ENCODE measurements at places on chromosomes 5 and 9.
A peak's percentile ranks its signal among the peaks of the same experiment; 100 is the strongest.

DNA sequence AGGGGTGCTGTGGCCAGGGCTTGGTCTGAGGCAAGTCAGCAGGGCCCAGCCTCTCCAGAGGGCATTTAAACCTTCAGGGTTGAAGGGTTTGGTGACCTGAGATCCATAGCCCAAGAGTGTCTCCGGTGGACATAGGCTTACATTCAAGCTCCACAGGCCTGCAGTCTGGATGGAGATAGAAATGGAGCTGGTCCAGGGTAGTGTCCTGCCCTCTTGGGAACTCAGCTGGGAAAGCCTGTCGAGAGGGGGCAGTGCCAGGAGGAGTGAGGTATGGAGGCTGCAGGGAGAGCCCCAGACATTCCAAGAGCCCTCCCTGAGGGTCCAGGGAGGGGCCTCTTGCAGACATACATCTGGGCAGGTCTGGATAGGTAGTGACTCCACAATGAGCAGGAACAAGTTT lies 177.0 kb upstream of the MVB12B start:
- DNase-seq = peak; percentile 38

DNA sequence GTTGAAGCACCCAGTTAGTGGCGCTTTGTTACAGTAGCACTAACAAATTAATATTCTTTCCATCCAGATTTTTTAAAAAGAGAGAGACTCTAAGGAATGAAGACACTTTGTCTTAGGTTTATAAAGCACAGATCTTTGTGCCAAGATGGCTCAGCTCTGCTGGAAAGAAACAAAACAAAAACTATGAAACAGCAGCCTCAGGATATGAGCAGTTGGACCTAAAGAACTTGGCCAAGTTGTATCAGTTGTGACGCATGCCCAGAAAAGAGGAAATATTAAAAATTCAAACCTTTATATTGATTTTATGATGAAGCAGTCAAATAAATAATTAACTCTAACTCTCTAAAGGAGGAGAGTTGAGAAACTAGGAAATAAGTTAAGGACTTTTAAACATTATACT lies 427.2 kb downstream of the SPOCK1 start:
- DNase-seq = no peak

DNA sequence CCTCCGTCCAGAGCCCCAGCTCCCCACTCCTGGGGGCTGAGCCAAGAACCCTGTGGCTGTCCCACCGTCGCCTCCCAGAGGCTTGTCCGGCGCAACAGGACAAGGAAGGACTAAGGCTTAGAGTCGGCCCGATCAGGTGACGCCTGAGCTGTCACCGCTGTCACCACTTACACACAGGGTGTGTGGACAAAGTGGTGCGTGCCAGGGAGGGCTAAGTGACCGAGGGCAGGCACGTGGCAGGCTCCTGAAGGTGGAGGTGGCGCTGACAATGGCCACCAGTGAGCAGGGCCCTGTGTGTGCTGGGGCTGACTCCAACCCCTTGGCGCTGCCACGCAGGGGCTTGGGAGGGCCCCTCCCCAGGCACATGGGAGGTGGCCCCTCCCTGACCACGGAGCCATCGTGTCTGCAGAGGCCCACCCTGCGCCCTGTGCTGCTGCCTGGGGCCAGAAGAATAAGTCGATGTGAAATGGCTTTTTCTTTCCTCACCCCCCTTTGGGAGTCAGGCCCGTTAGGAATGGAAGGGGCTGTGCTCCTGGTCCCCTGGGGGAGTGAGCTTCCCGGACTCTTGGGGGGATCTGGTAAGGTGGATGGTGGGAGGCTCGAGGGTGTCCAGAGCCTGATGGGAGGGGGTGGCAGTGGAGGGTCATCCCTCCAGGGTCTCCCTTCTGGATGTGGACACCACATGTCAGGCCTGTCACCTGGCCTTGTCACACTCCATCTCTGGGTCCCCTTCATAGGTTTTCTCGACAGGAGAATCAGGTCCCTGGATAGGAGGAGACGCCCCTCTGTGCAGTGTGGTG lies 2.6 kb upstream of the GPSM1 start:
- peak; percentile 84 for DNase-seq

- DNase-seq = no peak
These were observed 388.0 kb downstream of the CDH12 start for GRCh38 chr5:22465177-22465576.

DNA sequence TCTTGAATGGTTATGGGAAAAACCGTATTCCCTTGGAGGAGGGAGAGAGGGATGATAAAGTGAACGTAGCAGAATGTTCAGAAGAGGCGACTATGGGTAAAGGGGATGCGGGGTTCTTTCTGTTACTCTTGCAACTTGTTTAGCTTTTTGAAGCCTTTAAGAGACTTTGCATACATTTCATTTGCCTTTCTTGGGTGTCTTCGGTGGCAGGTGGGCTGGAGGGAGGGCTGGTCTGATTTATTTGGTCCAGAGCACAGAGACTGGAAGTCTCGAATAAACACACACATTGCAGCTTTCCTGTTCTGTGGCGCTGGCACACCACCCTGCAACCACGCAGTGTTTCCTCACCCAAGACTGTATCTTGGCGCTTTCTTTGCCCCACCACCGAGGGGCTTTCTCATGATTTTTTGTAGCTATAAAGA lies 23.2 kb downstream of the TTF1 start:
- no peak for DNase-seq

GRCh38 chr9:125513668-125514413 lies 193.2 kb downstream of the MAPKAP1 start:
- DNase-seq = no peak

DNA sequence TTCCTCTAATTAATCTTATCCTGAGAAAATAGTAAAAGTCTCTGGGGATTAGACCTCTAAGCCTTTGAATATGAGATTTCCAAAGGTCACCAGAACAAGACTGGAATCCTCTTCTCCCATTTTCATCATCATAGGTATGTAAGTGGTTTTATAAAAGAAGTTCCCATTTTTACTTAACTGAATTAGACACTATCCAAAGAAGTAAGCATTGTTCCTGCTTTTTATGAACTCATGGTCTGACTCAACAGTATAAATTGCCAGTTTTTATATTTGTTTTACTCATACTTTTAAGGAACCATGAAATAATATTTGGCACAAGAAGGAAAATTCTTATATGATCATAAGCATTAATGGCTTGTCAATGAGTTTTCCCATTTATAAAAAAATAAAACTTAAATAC lies 167.1 kb upstream of the ADRA1B start:
- no peak for DNase-seq

GRCh38 chr9:33146298-33146697 lies 20.8 kb downstream of the B4GALT1 start:
- DNase-seq = no peak

DNA sequence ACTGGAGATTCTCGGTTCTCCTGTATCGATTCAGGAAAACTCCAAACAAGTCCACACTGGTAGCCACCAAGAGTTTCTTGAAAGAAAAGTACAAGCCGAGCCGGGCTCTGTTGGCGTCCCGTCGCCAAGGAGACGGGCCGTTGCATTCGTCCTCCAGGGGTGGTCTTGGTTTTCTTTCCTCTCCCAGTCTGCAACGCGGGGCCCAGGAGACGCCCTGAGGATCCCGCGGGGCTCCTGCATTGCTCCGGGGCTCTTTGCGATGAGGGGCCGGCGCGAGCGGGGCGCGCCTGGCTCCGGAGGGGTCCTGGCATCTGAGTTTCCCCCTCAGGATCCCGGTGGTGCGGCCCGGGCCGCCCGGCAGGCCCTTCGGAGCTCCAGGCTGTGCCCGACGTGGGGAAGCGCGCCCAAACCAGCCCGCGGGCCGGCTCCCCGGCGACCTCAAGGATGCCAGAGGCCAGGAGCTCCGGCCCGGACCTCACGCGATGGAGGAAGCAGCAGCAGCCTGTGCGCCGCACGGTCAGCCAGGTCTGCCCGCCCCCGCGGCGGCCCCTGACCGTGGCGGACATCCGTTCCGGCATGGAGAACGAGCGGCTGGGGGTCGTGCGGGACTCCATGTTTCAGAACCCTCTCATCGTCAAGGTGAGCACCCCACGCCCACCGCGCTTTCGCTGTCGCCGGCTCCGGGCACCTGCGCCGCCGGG lies at the start of gene CFAP77:
Gene CFAP77, plus strand, starts transcription at position 384 of the 701 bp plus-strand sequence. Its CDS starts 61 bp downstream, at position 445.
- DNase-seq = peak; percentile 94
